ENCODE measurements at places on chromosomes 6 and 20.
A peak's percentile ranks its signal among the peaks of the same experiment; 100 is the strongest.

- DNase-seq = peak; percentile 58
These were observed 22.2 kb upstream of the MRPS10 start for GRCh38 chr6:42239736-42240375.

GRCh38 chr6:28446818-28447511 is 3.7 kb upstream of the ZSCAN23 start:
- DNase-seq = no peak

- DNase-seq = no peak
These were observed 170.6 kb downstream of the PHACTR1 start for GRCh38 chr6:12886961-12887775.

DNA sequence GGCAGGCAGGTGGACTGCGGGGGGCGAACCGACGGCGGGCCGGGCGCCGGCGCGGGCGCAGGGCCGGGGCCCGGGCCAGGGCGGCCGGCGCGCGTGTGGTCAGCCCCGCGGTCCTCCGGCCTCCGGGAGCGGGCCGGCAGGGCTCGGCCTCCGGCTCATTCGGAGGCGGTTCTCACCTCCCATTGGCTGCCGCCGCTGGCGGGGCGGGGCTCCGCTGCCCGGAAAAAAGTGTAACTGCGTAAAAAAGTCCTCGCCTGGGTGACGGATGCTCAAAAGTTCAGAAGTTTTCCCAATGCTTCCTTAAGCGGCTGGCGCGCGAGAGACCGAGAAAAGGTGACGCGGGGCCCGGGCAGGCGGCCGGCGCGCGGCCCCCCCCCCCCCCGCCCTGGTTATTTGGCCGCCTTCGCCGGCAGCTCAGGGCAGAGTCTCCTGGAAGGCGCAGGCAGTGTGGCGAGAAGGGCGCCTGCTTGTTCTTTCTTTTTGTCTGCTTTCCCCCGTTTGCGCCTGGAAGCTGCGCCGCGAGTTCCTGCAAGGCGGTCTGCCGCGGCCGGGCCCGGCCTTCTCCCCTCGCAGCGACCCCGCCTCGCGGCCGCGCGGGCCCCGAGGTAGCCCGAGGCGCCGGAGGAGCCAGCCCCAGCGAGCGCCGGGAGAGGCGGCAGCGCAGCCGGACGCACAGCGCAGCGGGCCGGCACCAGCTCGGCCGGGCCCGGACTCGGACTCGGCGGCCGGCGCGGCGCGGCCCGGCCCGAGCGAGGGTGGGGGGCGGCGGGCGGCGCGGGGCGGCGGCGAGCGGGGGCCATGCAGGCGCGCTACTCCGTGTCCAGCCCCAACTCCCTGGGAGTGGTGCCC is at the start of gene FOXC1:
TSS of gene FOXC1 (plus strand) at position 268 of the 849 bp plus-strand sequence. CDS start at position 799, 531 bp downstream.
- peak; percentile 96 for DNase-seq

- peak; percentile 86 for DNase-seq
These were observed 537 bp downstream of the PPIL4 start for GRCh38 chr6:149545258-149545753.

Measured in cardiac fibroblast (primary cell).